Kidney capillary endothelial cell (primary cell): ENCODE measurements at places on chromosomes 11 and 22.

DNA sequence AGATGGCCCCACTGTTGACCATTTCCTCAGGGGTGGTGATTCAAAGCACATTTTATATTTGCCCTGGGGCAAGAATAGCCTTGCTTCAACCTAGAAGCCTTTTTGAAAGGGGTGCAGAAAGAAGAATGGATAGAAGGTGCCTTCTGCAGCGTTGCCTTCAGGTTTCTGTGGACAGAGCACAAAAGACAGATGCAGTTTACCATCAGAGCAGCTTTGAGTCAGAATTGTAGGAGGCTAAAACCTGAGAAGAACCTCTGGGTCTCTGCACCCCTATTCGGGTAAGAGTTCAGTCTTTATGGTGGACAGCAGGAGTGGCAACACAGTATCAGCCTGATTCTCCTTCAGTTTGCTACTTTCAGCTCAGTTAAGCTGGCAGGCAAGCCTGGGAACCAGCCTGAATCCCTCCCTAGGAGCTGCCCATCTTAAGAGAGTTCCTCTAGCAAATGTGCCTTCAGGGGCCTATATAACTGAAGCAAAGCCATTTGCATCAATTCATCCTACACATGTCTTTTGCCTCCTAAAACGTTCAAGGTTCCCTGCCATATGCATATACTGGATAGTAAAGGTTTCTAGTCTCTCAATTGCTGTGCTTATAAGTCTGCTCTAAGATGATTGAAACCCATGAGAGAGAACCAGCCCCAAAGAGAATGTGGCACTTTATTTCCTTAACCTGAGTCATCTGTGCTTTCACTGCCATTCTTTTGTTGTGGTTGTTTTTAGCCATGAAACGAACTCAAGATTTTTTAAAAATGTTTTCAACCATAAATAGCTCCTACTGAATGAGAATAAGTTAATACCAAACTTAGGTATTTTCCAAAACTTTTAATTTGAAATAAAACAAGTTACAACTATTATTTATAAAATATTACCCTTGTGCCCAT, 123.0 kb downstream of the TRIM44 start:
- peak; percentile 41 for DNase-seq

DNA sequence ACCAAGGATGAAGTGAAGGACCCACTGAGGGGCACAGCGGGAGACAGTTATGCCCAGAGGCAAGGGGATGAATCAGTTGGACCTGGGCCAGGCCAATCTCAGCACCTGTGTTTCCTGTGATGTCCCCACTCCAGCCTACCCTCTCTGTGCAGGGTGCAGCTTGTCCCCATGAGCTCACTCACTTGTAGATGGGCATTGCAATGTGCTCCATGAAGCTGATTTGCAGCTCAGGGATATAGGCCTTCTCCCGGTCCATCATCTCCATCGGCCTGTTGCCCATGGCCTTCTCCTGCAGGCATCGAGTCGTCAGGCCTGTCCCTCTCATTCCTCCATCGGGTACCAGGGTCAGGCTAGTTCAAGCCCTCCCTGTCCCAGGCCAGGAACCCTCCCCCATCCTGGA, 96.2 kb downstream of the PDE2A start:
- no peak for DNase-seq

DNA sequence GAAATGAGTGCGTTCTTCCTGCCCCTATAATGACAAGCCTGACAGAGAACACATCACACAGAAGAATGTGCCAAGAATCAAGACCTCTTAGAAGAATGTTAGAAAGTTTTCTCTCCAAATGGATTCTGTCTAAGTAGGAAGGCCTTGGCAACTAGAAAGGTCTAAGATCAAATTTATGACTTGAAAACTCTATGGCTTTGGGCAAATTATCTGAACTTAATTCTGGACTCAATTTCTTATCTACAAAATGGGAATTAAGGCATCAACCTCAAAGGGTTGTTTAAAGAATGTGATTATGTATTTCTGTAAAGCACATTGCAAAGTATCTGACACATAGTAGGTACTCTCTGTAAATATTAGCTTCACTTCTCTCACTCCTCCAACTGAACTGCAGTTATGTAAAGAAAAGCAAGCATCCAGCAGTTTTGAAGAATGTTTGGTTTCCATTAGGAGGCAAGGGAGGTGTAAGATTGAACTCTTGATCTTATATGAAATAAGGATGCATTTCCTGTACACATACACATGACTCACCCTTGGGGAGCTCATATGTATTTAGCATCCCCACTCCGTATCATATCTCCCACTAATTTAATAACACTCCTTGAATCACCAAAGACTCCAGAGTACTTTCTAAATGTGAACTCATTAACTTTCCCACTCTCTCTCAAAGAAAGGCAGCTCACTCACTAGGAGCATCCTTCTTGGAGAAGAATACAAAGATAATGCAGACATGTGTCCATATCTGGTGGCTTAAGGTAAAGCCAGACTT, 77.6 kb downstream of the ETS1 start:
- no peak for DNase-seq

- no peak for DNase-seq
Measured at GRCh38 chr11:72780296-72781062, 13.4 kb downstream of the STARD10 start.

- DNase-seq, result no peak
Measured at GRCh38 chr11:133659538-133660201, 127.4 kb upstream of the OPCML start.

- no peak for DNase-seq
Measured at GRCh38 chr11:37407461-37407860, 809.4 kb upstream of the RAG2 start.

DNA sequence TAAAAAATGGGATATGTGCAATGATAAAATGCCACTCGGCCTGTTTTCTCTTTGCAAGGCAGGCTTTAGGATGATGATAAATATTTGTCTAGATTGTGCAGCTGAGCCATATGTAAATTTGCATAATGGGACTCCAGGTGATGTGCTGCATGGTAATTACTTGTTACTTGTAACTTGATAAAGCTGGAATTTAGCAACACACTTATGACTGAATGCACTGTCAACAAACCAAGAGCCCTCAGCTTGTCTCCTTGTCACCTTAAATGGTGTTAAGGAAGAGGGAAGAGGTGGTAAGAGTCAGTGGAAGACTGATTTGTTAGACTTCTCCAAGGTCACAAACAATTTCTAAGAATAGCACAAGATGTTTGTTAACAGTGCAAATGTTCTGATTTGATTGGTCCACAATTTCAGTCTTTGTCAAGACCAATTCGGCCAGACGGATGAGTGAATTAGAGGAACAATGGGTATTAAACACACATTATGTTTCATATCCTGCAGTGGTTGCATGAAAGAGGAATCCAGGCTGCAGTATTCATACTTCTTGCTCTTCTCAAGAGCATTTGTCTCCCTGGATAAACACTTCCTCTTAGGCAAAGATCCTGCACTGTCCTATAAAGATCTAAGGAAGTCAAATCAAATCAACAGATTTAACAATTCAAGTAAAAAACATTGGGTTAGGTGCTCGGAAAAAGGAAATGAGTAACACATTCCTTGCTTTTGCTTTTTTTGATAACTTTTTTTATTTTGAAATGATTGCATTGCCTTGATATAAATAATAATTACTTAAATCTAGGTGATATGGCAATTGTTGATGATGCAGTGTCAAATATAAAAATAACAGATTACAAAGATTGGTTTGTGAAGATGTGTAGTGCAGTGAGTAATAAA, 448.3 kb upstream of the DDI1 start:
- peak; percentile 99 for DNase-seq

DNA sequence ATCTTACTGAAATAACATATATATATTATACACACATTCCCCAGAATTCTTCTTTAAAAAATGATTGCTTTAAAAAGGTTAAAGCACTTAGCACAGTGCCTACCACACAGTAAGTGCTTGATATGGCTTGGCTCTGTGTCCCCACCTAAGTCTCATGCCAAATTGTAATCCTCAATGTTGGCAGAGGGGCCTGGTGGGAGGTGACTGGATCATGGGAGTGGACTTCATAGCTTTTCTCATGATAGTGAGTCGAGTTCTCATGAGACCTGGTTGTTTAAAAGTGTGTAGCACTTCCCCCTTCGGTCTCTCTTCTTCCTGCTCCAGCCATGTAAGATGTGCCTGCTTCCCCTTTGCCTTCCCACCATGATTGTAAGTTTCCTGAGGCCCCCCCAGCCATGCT, 6.2 kb downstream of the CRYAB start:
- no peak for DNase-seq

GRCh38 chr11:116742104-116742503, 30.7 kb downstream of the BUD13 start:
- no peak for DNase-seq

DNA sequence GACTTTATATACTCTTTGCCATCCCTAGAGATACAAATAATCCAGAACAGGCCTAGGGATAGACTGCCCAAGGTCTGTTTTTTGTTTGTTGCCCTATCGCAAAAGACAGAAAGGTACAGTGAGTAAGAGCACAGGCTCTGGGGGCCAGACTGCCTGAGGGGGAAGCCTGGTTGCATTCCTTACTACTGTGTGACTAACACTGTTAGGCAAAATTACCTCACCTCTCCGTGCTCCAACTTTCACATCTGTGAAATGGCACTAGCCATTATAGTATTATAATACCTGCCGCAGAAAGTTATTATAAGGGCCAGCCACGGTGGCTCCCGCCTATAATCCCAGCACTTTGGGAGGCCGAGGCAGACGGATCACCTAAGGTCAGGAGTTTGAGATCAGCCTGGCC, 14.5 kb downstream of the SLC35F2 start:
- no peak for DNase-seq

DNA sequence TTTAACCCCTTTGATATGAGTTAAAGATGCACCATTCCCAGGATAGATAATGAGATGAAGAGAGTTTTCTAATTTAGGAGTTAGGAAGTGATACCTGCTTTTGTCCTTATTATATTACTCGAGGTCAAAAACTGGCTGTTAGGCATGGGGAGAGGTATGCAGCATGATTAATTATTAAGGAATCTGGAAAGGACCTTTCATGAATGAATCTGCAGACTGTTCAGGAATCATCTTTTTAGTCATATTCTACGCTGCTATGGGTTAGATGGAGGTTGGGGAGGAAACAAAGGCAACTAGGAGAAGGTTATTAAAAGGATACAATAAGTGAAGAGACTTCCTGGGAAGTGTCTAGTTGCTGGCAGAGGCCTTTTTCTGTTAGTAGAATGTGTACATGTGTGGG, 492.4 kb upstream of the CCDC90B start:
- no peak for DNase-seq

DNA sequence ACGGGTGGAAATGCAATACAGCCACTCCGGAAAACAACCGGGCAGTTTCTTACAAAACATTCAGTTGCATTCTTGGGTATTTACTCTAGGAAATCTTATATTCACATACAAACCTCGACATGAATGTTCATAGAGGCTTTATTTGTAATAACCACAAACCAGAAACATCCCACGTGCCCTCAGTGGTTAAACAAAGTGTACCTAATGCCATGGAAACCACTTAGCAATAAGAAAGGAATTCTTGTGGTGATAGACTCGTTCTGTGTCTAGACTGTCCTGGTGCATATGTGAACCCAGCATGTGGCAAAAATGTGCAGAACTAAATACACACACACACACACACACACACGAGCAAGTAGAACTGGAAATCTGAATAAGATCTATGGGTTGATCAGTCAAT, 1073.3 kb downstream of the TBC1D22A start:
- DNase-seq, result no peak

- no peak for DNase-seq
Measured at GRCh38 chr11:67666303-67666645, 8.1 kb downstream of the ALDH3B2 start.

GRCh38 chr22:41681616-41682015, 7.1 kb downstream of the SNU13 start:
- DNase-seq, result no peak
